ENCODE measurements at places on chromosomes 3 and 15.

GRCh38 chr3:9170851-9171160 is 78.6 kb downstream of the SRGAP3 start:
- no peak for DNase-seq

DNA sequence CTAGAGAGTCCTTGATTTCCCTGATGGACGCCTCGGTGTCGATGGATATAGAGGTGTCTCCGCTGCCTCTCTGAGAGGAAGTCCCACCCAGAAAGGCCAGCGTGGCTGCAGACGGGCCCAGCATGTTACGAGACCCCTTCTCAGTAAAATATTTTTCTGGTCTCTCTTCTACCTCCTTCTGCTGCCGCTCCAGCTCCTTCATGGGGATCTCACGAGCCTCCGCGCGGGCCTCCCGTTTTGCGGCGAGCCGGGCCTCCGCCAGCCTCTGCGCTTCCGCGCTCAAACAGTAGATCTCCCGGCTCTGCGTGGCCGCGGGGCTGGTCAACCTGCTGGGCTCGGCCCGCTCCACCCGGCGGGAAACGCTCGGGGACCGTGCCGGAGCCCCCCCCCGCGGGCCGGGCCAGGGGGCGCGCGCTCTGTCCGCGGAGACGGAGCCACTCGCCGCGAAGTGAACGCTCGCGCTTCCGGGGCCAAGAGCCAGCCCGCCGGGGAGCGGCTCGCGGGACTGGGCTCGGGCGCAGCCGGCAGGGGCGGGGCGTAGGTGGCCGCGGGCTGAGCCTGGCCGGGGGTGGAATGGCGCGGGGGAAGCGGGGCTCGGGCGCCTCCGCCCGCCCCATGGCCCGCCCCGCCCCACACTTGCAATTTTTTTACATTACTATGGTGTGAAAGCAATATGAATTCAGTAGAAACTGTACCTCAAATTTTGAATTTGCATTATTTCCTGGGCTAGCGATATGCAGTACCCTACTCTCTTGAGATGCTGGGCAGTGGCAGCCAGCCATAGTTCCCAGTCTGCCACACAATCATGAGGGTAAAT is 10.2 kb upstream of the KCNMB3 start:
- peak; percentile 21 for DNase-seq

DNA sequence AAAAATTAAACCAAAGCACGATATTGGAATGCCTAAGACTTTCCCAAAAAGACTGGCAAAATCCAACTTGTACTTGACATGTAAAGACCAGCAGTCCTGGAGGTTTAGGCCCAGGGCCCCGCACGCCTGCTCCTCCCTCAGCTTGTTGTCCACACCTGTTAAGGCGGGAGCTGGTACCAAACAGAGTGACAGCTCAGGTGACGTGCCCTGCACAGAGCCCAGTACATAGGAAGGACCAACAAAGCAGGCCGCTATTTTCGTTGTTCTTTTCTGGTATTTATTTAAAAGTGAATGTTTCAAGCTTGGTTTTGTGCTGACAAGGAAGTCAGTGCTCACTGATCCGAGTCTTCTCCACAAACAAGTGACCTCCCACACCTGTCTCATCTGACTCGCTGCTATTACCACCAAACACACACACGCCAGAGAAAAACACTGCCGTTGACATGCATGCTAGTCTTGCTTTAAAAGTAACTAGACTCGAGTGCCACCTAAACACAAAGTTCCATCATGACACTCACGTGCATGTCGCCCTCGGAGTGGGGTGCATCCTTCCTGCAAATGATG is 50.2 kb downstream of the HERC2 start:
- no peak for DNase-seq

DNA sequence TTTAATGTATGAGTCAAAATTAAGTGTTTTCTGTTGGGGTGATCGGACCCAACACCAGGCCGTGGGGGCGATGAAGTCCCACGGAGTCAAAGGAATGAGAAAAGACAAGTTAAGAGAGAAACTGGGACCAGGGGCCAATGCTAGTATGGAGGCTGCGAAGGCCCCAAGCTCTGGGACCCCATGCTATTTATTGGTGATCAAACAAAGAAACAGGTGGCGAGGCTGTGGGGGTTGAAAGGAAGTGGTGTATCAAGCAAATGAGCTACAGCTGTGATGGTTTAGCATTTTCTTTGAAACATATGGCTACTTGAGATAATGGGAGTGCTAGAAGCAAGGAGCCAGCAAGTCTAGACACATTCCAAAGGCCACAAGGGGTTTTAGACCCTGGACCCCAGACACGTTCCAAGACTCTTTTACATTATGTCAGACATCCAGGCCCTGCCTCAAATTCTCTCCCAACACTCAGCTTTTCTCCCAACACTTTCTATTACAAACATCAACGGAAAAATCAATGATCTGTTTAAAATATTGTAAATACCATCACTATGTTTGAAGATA is 56.0 kb upstream of the SNRPN start:
- no peak for DNase-seq

DNA sequence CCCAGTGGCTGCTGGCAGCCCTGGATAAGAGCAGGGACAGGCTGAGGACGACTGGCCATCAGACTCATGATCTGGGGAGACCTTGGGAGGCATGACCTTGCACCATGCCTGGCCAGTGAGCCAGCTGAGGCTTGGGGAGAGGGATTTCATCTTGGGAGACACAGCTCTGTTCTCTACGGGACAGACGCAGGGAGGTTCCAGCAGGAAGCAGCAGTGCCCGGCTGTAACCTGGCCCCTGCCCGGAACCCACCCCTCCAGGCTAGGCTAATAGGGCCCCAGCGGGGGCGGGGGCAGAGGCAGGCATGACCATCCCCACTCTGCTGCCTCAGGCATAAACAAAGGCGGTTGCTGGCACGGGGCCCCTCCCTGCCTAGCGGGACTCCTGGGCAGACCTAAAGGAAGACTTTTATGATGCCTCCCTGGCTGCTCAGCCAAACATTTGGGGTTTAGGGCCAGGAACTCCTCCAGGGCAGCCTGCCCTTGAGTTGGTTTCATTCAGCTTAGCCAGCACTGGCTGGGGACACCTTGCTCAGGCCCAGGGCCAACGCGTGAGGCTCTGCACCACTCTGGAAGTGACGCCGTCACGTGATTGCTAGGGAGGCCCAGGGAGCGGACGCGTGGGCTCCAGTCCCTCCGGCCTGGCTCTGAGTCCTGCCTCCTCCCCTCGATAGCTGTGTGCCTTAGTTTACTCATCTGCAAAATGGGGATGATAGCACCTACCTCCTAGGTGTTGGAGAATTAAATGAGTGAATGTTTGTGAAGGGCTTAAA is 27.6 kb downstream of the HDAC11 start:
- peak; percentile 48 for DNase-seq

DNA sequence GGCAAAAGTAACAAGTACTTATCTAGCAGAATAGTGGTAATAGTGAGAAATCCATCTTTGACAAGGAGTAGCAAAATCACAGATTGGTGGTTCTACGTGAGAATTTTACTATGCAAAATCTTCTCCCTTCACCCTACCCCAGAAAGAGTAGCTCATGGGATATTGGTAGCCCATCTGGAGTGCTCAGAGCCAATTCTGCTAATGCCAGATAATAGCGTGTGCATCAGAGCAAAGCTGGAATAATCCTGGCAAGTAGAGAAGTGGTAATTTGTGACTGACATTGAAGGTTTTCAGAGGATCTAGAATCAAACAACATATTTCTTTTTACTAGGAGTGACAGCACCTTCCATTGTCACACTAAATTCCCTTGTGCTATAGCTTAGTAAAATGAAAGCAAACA is 192.9 kb downstream of the ZBBX start:
- no peak for DNase-seq

- DNase-seq = no peak
Measured at GRCh38 chr15:58217460-58217859, 79.3 kb downstream of the AQP9 start.

GRCh38 chr3:67521053-67521646 is 133.3 kb downstream of the SUCLG2 start:
- no peak for DNase-seq

GRCh38 chr15:67803996-67804843 is 21.1 kb upstream of the SKOR1 start:
- DNase-seq = no peak

- no peak for DNase-seq
Measured at GRCh38 chr3:149963485-149963884, 7.2 kb downstream of the PFN2 start.

DNA sequence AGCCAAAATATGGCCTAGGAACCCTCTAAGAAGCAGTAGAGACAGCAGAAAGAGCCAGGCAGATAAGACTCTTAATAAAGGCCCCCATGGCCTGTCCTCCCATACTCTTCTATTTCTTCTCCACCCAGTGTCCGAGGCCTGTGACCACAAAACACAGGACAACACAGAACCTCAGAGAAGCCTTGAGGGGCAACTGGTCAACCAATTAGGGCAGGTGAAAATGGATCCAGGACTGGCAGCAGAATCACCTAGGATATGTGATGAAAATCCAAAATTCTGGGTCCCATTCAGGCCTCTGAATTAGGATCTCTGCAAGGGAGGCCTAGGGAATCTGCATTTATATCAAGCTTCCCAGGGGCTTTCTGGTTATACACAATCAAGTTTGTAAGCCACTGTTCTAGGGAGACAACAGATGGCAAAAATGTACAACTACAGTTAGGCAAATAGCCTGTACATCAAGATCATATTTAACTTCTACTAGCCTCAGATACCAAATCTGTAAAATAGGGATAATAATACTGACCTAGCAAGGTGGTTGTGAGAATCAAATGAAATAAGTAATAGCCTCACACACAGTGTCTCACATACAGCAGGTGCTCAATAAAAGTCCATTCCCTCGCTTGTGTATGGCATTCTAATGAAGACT is 10.4 kb downstream of the RAB27A start:
- DNase-seq = no peak

GRCh38 chr3:99548674-99549073 is 89.7 kb upstream of the COL8A1 start:
- DNase-seq = no peak

GRCh38 chr3:13884851-13885703 is 5.2 kb upstream of the WNT7A start:
- DNase-seq = peak; percentile 24

DNA sequence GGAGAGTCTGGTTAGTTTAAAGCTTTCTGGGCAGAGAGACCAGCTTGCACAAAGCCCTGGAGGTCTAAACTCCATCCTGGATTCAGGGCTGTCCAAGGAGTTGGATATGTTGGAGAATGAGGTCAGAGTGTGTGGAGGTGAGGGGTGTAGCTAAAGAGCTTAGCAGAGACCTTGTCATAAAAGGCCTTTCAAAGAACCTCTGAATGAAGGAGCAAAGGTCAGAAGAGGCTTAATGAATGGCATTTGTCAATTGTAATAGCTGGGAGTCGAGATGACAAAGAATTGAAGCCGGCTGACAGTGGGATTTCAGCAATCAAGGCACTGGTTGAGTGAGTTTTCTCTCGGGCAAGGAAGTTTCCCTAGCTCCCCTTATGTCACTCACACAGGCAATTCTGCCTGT is 202.6 kb downstream of the PDCD6IP start:
- no peak for DNase-seq

- DNase-seq = no peak
Measured at GRCh38 chr15:79981831-79982455, 10.9 kb upstream of the BCL2A1 start.

- peak; percentile 40 for DNase-seq
Measured at GRCh38 chr3:195906865-195907683, 1.3 kb downstream of the TNK2 start.

- DNase-seq = no peak
Measured at GRCh38 chr3:29515451-29515850, 234.6 kb downstream of the RBMS3 start.

DNA sequence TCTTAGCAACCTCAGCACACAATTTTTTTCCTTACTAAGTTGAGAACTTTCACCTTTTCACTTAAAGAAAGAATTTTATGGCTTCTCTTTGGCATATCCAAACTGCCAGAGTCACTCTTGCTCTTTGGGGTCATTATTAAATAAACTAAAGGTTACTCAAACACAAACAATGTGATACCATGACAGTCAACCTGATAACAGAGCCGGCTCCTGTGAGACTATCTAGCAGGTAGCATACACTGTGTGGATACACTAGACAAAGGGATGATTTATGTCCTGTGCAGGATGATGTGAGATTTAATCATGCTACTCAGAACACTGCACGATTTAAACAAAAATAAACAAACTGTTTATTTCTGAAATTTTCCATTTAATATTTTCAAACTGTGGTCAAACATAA is 35.6 kb downstream of the LRRFIP2 start:
- no peak for DNase-seq

GRCh38 chr3:196357905-196358304 is 19.7 kb upstream of the TM4SF19 start:
- no peak for DNase-seq

- no peak for DNase-seq
Measured at GRCh38 chr3:50269977-50270413, 1.0 kb downstream of the SEMA3B start.

- DNase-seq = no peak
Measured at GRCh38 chr3:95424279-95424678, 1361.4 kb downstream of the NSUN3 start.

DNA sequence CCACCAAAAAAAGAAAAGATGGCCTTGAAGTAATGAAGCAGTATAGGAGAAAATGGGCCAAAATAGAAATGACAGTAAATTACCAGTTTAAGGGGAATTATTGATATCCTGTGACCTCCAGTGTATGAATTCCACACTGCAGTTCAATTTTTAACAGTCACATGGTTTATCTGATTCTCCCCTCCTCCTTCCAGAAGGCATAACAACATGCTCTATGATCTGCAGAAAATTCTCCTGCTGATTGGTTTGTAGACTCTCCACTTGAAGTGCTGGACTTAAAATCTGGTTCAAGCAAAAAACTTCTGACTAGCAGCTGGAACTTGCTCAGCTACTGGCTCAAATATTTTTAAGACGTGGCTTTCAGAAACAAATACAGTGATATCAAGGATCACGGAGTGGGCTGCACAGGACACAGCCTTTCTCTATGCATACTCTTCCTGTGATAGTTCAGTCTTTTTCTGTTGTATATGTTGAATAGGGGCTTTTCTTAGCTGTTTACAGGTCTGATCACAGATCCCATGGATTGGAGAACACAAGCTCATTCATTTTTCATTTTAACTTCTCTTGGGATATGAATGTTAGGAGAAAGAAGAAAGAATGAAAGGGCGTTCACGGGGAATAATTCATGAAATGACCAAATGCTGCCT is 211.5 kb downstream of the LSAMP start:
- no peak for DNase-seq

DNA sequence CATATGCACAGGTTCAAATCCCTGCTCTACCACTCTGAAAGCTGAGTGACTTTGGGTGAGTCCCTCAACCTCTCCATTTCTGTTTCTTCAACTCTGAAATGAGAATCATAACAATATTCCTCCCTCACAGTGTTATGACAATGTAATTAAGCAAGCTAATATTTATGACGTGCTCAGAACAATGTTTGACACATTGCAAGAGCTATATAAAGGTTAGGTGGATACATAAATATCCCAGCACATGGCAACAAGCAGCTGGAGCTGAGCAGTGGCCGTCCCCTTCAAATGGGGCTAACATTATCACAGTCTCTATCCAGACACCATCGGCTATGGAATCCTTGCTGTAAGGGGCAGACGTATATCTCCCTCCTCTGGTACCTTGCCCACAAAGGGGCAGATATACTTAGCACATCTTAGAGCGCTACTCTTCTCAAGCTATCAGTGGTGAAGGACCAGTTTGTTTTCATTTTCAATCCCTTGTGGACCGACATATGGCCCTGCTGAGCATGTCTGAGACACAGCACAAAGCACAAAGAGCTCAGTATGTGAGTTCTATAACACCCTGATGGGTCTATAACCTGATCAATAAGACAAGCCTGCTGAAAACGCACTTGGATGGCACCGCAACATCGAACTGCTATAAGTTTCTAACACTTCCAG is 80.9 kb downstream of the PRICKLE2 start:
- no peak for DNase-seq

GRCh38 chr15:70742928-70743327 is 20.4 kb downstream of the UACA start:
- DNase-seq = no peak

GRCh38 chr15:48355377-48355776 is 24.1 kb downstream of the DUT start:
- no peak for DNase-seq

Measured in hypothalamus (tissue), 51 donors.